ENCODE measurements at places on chromosomes 2 and 18. TPM values are rescaled to one million over a fixed set of nuclear protein-coding genes. Genes with fewer than 3 reads are reported as not detected.

The DAPL1 gene
- total RNA-seq, result not detected

The CHST9 gene
- total RNA-seq, result not detected

The PECR gene
- 1.5 TPM for total RNA-seq

The LYG2 gene
- total RNA-seq, result not detected

The ADRA2B gene
- total RNA-seq, result not detected

The ENOSF1 gene
- 61.3 TPM for total RNA-seq

The NPPC gene
- not detected for total RNA-seq

The ALPG gene
- total RNA-seq, result not detected

The ELOA2 gene
- total RNA-seq, result not detected

The AQP12A gene
- total RNA-seq, result not detected

The ABCB11 gene
- total RNA-seq, result not detected

The KLHL29 gene
- total RNA-seq, result 3.1 TPM

The TNFAIP6 gene
- 44.2 TPM for total RNA-seq

The EMILIN1 gene
- total RNA-seq, result 203 TPM

The ABCG5 gene
- not detected for total RNA-seq

The NIF3L1 gene
- total RNA-seq, result 57.7 TPM

The GALR1 gene
- total RNA-seq, result not detected

The RMND5A gene
- total RNA-seq, result 23.9 TPM

The HMSD gene
- total RNA-seq, result 0.44 TPM

Data from placental pericyte (primary cell).